Stimulated activated CD8-positive, alpha-beta memory T cell treated with anti-CD3 and anti-CD28 coated beads, Interleukin-7, amount 100 ng/mL, for 48 hours (primary cell): ENCODE measurements at places on chromosomes 16 and 17.

- DNase-seq, result peak; percentile 74
Observed at GRCh38 chr17:36072431-36073121, 8.5 kb downstream of the CCL18 start.

- DNase-seq, result no peak
Observed at GRCh38 chr17:29038085-29038795, 4.7 kb upstream of the PIPOX start.

GRCh38 chr16:65120831-65121721, 787 bp downstream of the CDH11 start:
- DNase-seq, result no peak

- no peak for DNase-seq
Observed at GRCh38 chr17:72382971-72383722, 262.3 kb downstream of the SOX9 start.

DNA sequence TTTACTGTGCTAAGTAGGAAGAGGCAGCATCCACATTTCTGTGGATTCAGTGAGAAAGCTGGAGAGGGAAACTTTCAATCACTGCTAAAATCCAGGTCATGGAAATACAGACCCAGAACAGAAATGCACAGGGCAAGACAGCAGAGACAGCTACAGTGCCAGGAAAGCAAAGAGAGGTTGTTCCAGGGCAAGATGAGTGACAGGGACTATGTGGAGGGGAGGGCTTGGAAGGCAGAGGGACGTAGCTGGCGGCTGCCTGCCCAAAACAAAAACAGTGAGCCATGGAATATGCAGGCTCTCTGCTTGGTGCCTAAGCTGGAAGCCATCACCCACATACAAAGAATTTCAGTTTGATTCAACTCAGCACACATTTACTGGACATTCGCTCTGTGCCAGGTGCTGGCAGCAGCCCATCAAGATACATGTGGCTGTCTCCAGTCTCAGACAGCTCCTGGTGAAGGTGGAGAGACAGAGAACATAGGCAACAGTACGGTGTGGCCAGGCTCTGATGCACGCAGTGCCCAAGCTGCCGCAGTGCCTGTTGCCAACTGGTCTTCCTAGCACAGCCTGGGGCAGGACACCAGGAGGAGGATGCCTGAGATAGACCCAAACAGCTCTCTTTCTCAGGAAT, 88.7 kb downstream of the AIPL1 start:
- no peak for DNase-seq

GRCh38 chr17:74601944-74602572, 10.0 kb upstream of the CD300LD start:
- DNase-seq, result peak; percentile 11

DNA sequence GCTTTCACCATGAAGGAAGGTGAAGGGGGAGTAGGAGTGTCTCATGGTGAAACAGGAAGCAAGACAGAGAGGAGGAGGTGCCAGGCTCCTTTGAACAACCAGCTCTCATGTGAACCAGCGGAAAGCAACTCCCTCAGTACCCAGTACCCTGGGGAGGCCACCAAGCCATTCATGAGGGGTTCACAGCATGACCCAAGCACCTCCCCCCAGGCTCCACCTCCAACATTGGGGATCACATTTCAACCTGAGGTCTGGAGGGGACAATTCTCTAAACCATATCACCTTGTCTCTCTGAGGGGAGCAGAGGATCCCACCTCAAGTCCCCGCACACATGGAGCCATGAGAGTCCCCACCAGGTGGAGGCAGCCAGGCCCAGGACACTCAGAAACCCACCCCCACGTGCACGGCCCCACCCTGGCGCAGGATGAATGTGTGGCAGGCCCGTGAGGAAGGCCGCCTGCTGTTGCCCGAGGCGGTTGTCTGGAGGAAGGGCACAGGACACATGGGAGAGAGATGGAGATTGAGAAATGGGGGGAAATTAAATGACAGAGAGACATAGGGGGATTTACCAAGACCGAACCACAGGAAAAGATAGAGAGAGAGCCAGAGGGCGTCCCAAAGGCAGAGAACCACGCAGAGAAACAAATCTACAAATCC, 85.9 kb downstream of the TMEM132E start:
- DNase-seq, result no peak

DNA sequence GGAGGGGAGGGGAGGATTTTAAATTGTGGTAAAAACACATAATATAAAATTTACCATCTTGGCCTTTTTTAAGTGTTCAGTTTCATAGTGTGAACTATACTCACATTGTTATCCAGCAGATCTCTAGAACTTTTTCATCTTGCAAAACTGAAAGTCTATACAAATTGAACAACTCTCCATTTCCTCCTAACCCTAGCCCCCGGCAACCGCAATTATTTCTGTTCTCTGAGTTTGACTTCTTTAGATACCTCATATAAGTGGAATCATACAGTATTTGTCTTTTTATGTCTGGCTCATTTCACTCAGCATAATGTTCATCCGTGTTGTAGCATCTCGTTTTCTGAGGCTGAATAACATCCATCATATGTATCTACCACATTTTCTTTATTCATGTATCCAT, 30.0 kb upstream of the MRTFB start:
- DNase-seq, result no peak

DNA sequence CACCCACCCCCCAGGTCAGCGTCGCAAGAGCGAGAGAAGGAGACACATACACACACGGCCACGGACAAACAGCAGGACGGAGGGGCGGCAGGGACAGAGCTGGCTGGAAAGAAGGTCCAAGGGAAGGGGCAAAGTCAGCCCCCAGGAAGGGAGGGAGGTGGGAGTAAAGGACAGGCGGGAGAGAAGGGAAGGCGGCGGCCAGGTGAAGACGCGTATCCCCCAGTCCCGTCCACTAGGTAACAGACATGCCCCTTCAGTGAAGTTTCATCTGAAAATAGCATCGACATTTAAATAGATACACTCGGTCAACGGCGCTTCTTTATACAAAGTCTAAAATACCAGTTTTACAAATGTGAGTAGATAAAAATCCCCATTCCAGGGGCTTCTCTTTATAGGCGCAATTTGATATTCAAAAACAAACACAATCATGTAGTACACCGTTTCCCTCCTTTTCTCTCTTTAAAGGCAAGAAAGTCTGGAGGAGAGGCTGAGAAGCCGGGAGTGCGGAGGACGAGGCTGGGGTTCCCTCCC, 4.5 kb downstream of the CBX8 start:
- DNase-seq, result no peak
